ENCODE measurements at places on chromosomes 2 and 18. TPM values are rescaled to one million over a fixed set of nuclear protein-coding genes. Genes with fewer than 3 reads are reported as not detected.

The UGT1A5 gene
- total RNA-seq: not detected

- no peak for DNase-seq
Measured at GRCh38 chr2:80525152-80525551, 220.6 kb upstream of the LRRTM1 start.

- DNase-seq: no peak
Measured at GRCh38 chr2:47028846-47029560, 113.4 kb upstream of the MCFD2 start.

The PTPRN gene
- 50.5 TPM for total RNA-seq

GRCh38 chr18:51097021-51097822 lies 67.2 kb downstream of the SMAD4 start:
- DNase-seq: no peak

- DNase-seq: no peak
Measured at GRCh38 chr2:42928161-42928691, 135.8 kb upstream of the HAAO start.

GRCh38 chr18:5879479-5879882 lies 15.8 kb downstream of the TMEM200C start:
- DNase-seq: peak; percentile 69

DNA sequence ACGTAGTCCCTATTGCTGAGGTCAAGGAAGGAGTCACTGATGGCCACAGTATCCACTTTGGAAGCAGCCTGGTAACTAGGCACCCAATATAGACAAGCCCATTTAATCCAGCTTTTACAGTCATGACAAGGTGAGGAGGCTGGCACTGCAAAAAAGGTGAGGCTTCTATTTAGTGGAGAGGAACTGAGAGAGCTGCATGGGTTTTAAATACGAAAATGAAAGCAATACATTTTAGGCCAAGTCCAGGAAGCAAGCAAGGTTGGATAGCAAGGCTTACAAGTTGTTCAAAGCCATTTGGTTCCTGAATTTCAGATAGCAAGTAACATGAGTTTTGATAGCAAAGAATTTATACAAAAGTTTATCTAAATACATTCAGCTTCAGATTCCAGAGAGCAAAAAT lies 80.4 kb downstream of the SGPP2 start:
- no peak for DNase-seq

The SEMA4C gene
- total RNA-seq: 21.0 TPM

DNA sequence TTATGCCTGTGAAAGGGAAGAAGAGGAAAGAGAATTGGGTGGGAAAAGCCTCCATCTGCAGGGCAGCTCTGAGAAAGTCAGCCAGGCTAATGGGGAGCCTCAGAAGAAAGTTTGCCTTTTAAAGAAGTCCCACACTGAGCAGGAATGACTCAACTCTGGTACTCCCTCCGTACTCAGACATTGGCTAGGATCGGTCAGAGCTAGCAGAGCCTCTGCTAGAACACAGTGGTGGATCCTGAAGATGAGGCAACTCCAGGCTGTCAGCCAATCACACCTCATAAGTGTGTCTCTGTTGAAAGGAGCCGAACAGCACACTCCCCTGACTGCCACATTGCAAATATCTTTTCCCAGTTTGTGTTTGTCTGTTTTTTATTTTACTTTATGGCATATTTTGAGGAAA lies 96.9 kb downstream of the HNRNPLL start:
- peak; percentile 93 for DNase-seq

DNA sequence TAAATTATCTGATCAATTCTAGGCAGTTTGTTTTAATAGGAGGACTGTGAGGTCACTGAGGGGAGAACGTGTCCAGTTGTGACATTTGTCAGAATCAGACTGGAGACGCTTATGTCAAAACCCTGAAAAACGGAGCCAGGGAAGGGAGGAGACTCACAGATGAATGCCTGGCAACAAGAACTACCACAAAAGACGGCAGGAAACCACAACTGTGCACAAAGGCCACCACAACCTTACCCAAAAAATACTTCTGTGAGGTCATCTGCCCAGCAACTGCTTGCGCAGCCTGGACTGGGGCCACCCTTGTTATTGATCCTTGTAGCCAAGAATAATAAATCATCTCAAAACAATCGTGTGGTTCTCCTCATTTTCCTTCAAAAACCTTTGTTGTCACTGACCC lies 173.0 kb upstream of the ALKAL2 start:
- DNase-seq: no peak

DNA sequence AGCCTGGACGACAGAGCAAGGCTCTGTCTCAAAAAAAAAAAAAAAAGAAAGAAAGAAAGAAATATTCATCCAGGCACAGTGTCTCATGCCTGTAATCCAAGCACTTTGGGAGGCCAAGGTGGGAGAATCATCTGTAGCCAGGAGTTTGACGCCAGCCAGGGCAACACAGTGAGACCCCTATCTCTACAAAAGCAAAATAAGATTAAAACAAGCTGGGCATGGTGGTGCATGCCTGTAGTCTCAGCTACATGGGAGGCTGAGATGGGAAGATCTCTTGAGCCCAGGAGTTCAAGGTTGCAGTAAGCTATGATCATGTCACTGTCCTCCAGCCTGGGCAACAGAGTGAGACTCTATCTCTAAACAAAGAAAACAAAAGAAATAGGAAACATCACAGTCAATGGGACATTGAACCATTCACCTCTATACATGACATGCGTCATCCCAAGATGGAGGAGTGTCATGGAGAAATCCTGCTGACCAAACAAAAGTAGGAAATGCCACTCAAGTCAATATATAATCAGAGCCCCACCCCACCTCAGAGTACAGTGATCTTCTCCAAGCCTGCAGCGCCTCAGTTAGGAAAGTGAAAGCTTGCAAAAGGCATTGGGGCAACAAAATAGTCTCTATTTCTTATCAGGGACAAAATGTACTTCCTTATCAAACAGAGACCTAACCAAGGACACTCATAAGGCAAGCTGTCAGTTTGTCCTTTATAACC lies 9.8 kb downstream of the FEV start:
- no peak for DNase-seq

- DNase-seq: no peak
Measured at GRCh38 chr18:51721388-51721787, 523.9 kb upstream of the MEX3C start.

DNA sequence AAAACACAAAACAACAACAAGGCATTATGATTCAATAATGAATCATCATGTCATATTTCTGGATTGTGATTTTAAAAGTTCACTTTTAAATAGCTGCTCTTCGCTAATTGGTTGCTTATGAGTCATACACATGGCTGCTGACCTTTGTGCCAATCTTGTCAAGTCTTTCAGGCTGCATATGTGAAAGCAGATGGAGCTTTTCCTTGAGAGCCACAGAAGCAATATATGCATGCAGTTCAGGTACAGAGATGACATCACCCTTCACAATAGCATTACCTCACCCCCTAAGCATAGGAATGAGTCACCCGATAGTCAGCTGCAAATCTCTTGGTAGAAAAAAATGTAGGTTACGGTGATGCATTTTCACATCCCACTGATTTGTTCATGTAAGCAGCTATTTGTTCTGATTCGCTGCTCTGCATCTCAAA lies 27.2 kb downstream of the EIF2AK3 start:
- DNase-seq: peak; percentile 94

The OXER1 gene
- total RNA-seq: not detected

The ZNF396 gene
- total RNA-seq: 0.13 TPM

- no peak for DNase-seq
Measured at GRCh38 chr18:69916412-69916811, 31.3 kb downstream of the CD226 start.

DNA sequence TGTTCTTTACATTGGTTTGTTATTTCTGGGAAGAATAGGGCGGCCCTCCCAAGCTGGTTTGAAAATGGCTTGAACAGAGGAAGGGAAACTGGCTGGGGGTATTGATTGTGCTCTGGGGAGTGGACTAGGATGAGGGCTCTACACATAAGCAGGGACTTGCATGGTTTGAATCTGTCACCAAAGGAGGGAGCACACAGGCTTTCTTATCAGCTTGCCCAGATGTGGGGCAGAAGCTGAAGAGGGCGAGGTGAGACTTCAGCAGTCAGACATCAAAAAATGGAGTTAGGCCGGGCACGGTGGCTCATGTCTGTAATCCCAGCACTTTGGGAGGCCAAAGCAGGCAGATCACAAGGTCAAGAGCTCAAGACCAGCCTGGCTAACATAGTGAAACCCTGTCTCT lies 7.2 kb upstream of the RAB12 start:
- DNase-seq: no peak

The MAPRE3 gene
- 7.9 TPM for total RNA-seq

DNA sequence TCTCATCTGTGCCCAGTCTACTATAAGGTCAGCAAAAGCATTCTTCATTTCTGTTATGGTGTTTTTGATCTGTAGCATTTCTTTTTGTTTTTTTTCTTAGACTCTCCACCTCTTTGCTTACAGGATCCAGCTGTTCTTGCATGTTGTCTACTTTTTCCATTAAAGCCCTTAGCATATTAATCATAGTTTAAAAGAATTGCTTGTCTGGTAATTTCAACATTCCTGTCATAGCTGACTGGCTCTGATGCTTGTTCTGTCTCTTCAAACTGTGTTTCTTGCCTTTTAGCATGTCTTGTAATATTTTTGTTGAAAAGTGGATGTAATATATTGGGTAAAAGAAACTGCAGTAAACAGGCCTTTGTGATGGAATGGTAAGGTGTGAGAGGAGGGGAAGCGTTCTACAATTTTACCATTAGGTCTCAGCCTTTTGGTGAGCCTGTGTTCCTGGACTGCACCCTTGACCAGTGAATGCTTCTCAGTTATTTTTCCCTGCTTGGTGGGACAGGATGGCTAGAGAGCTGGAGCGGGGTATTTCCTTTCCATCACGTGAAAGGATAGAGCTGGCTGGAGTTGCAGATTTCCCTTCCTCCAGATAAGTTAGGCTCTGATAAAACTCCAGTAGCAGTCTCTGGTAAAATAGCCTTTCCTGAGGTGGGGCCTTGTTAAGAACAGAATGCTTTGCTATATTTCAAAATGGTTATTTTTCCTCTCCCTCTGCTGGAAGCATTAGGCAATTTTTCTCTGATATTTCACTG lies 65.4 kb downstream of the PLA2R1 start:
- peak; percentile 51 for DNase-seq

Data from GM23248 (cell line).